HEK293T (cell line): ENCODE measurements at places on chromosomes 11 and 22.

DNA sequence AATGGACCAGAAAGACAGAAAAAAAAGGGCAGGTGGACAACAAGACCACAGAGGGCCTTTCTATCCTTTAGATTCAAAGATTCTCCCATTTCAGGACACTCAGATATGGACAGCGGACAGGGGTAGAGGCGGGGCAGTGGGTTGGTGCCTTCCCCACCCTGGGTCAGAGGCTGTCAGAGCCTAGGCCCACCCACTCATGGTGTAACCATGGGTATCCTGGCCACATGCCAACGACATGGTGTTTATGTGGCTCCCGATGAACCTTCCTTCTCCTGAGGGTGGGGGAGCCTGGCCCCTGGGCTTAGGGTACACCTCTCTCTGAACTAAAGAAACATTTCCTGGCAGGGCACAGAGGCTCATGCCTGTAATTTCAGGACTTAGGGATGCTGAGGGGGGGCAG lies 14.3 kb upstream of the P2RY2 start:
- no peak for DNase-seq

DNA sequence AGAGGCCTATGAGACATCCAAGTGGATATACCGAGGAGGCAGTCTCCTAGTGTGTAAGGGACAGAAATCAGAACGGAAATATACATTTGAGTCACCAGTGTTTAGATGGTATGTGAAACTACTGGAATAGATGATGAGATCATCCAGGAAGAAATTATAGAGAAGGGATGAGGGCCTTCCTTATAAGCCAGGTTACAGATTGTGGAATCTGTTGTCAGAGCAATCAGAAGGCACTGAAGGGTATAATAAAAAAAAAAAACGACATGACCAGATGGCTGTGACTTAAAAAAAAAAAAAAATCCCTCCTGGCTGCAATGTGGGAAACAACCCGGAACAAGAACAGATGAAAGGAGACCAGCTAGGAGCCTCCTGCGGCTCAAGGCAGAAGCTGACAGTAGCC lies 2.7 kb downstream of the MAJIN start:
- no peak for DNase-seq

GRCh38 chr11:69437001-69437875 lies 44.2 kb upstream of the LINC01488 start:
- DNase-seq, result no peak

- DNase-seq, result no peak
Measured at GRCh38 chr11:69006816-69007215, 6.2 kb downstream of the MRGPRF start.

GRCh38 chr11:5339771-5340322 lies 3.5 kb downstream of the OR51B5 start:
- no peak for DNase-seq

DNA sequence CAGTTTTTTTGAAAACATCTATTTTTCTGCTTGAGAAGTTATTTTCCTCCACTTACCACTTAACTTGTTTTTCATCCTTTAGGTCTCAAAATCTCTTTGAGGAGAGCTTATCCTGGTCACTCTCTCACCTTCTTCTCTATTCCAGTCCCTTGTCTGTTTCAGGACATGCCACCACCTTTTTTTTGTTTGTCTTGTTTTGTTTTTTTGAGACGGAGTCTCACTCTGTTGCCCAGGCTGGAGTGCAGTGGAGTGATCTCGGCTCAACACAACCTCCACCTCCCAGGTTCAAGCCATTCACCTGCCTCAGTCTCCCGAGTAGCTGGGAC lies 4.6 kb upstream of the BCL2L13 start:
- DNase-seq, result no peak
